ENCODE measurements at places on chromosomes 13 and 19.

- no peak for DNase-seq
Observed at GRCh38 chr13:112708560-112709240, 18.9 kb downstream of the ATP11A start.

DNA sequence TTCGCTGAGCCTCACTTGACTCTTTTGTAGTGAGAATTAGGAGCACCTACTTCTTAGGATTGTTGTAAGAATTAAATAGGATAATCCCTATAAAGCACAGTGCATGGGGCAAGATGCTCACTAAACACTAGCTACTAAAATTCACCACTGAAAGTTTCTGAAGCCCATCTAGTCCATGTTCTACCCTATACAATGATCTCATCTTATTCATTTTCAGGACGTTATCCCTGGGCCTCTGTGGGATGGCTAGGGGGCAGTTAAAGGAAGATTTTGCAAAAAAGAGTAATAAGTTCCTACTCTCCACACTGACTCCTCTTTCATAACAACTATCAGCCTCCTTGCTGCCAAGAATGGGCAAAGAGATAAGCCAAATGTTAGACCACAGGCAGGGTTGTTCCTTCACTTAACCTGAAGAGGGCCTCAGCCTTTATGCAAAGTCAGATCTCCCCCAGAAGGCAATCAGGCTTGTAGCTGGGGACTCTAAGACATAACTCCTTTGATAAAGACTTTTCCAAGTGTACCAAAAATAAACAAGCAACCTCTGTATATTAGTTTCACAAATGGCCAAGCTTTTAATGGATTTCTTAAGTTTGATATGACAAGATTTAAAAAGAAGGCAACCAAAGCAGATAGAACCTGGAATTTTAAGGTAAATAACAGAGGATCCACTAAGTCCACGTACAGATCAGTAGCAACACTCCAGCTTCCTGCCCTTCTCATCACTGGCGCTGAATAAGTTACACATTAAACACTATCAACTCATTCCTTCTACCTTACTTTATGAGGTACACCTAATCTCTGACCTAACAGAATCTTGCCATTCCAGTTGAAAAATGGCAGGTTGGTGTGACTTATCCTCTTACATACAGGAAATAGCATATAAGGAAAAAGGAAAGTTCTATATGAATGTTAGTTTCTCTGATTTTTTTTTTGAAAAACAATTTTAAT, 44.4 kb downstream of the ELF1 start:
- peak; percentile 89 for DNase-seq

- peak; percentile 49 for DNase-seq
Observed at GRCh38 chr19:920051-920864, 3.1 kb downstream of the KISS1R start.

- no peak for DNase-seq
Observed at GRCh38 chr19:5386841-5387240, 46.2 kb upstream of the PTPRS start.

DNA sequence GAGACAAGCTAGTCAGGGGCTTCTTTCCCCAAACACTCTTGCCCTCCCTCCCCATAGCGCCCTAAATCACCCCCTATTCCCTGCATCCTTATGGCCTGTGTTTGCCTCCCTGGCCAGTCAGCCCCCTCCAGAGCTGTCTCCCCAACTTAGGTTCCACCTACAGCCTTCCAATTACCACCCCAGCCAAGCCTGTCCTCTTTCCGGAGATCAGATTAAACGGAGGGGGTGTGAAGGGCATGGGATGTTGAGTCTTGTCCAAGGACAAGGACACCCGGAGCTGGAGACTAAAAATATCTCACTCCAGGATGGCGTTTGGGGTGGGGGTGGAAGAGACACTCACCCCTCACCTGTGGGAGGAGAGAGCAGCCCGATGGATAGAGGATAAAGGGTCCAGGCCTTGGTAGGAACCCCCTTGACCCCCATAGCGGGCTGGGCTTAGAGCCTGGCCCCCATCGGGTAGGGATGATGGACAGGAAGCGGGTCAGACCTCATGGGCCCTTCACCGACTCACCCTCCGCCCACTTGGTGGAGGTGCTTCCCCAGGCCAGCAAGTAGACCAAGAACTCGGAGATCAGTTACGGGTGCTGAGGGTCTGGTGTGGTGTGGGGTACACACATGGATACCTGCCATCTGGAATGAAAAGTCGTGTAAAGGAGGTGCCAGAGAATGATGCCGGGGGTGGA, 6.0 kb downstream of the ZNF865 start:
- DNase-seq = no peak

DNA sequence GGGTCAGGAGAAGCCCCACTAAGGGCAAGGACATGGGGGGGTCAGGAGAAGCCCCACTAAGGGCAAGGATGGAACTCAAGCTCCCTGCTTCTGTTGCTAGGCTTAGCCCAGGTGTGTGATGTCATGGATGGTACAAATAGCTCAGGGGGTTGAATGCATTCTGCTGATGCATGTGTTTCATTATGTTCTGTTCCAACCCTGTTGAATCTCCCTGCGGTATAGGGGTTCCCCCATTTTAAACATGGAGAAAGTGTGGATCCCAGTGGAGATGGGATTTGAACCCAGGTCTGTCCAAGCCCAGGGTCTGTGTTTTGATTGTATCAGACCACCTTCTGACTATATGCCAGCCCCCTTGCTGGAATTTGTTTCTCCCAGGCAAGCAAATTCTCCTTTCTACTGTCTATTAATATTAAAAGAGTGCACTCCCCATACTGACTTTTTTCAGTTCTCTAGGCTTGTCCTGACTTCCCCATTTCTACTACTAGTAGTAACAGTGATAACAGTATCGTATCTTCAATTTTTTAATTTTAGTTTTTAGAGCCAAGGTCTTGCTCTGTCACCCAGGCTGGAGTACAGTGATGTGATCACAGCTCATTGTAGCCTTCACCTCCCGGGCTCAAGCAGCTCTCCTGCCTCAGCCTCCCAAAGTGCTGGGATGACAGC, 6.7 kb downstream of the ZNF865 start:
- no peak for DNase-seq

- DNase-seq = no peak
Observed at GRCh38 chr19:21147540-21147939, 5.7 kb downstream of the ZNF431 start.

DNA sequence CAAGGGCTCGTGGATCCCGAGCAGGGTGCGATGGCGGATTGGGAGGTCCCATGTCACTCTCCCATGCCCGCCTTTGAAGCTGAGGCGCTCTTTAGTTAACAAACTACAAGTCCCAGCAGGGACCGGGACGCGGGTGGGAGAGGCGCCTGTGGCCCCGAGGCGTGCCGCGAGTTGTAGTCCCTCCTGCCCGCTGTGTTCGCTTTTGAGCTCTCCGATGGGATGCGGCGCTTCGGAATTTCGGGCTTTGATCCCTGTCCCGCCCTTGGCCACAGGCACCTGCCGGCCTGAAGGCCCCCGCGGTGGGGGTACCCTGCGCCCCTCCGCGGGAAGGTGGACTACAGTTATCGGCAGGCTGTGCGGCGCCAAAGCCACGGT, 11.0 kb downstream of the CYTH2 start:
- DNase-seq = no peak

DNA sequence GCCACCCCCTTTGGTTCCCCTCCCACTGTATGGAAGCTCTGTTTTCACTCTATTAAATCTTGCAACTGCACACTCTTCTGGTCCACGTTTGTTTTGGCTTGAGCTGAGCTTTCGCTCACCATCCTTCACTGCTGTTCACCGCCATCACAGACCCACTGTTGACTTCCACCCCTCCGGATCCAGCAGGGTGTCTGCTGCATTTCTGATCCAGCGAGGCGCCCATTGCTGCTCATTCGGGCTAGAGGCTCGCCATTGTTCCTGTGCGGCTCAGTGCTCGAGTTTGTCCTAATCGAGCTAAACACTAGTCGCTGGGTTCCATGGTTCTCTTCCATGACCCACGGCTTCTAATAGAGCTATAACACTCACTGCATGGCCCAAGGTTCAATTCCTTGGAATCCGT, 42.7 kb downstream of the ACTN4 start:
- no peak for DNase-seq

DNA sequence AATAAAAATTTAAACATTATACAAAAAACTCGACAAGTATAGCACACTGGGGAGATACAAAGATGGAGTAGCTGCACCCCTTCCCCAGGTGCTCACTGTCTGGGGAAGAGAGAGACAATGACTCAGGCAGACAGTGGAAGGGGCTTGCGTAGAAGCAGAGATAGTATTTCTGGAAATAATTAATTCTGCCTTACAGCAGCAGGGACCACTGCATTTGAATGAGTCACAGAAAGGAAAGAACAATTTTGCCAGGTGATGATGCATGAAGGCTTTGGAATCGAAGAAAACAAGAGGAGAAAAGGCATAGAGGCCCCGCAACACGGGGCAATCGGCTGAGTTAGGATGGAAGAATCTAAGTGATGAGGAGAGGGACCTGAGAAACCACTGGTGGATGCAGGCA, 447.4 kb downstream of the EFNB2 start:
- no peak for DNase-seq

- no peak for DNase-seq
Observed at GRCh38 chr13:62537593-62537992, 1121.9 kb upstream of the PCDH20 start.

- DNase-seq = no peak
Observed at GRCh38 chr19:3748965-3749364, 12.5 kb downstream of the APBA3 start.

DNA sequence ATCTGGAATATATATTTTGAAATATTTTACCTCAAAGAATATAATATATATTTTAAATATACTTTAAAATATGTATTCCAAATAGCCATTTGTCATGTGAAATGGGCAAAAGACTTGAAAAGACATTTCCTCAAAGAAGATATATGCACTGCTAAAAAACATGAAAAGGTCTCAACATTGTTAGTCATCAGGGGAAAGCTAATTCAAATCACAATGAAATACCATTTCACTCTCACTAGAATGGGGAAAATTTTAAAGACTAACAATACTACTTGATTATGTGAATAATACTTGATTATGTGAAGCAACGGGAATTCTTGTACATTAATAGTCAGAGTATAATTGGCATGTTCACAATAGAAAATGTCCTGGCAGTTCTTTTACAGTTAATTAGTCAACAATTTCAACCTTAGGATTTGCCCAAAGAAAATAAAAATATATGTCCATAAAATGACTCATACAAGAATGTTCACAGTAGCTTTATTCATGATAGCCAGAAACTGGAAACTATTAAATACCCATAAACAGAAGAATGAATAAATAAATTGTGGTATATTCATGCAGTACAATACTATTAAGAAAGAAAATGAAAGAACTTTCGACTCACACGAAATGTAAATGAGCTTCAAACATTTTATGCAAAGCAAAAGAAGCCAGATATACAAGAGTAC, 6.8 kb upstream of the KBTBD6 start:
- no peak for DNase-seq

GRCh38 chr19:12995596-12996405, 526 bp downstream of the NFIX start:
- no peak for DNase-seq

- DNase-seq = no peak
Observed at GRCh38 chr13:31154939-31155338, 6.8 kb downstream of the HSPH1 start.

GRCh38 chr19:13824703-13825102, 29.5 kb downstream of the ZSWIM4 start:
- no peak for DNase-seq

- DNase-seq = peak; percentile 52
Observed at GRCh38 chr19:1263188-1263587, 5.9 kb upstream of the CIRBP start.

DNA sequence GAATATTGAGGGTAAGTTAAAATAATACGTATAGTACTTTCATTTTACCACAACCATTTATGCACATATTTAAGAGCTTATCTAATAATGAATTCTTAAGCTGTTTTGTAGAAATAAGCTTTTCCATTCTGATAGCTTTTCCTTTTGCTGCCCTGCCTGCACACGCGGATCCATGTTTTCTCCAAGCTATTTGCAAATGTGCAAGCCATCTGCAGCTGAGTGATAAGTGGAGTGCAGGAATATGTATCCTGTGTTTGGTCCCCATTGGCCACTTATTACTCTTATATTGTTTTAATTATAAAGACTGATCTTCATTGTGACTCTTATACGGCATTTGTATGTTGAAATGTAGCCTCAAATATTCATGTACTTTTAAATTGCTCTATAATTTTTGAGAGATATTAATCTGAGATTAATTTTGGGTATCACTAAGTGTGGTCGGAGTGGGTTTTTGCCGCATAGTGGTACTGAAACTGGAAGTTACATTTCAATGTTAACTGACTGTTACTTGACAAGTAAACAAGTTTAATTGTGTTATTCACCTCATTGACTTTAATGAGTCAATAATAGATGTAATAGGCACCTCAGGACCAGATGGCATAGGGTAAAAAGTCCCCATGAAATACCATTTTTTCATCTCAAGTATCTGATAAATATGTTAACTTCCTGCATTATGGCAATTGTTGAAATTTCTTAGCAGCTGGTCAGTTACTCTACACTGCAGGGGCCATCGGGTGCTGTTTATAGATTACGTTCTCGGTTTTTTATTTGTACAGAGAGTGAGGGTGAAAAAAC, 1567.4 kb downstream of the EFNB2 start:
- DNase-seq = no peak

DNA sequence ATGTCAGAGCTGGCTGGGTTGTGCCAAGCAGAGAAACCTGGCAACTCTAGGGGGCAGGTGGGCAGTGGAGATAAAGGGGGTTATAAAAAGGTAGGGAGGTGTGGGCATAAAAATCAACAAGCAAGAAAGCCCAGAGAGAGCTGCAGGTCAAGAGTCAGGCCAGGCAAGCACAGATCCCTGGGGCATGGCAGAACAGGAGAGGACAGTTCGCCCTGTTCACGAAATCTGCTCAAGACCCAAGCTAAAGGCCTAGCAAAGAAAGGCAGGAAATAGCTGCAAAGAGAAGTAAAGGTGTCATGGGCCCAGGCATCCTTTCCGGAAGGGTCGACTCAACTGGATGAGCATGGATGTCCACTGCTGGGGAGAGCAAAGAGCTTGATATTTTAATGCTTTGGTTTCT, 3.4 kb downstream of the MBNL2 start:
- DNase-seq = peak; percentile 40

GRCh38 chr19:53131085-53131590, 1.6 kb downstream of the ZNF415 start:
- DNase-seq = no peak

DNA sequence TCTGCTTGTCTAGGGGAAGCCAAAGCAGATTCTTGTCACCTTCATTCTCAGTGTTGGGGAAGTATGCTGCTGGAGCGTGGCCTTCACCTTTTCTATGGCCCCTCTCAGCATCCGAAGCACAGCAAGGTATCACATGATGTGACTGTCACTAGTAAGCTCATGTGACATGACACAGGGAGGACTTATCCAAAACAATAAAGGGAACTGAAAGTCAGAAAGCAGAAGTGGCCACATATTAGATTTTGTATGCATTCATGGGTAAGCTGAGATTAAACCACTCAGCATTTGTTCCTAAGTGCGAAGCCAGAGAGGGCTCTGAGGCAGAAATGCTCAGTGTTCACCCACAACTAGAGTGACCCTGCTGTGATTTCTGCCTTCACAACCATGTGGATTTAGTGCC, 72.8 kb upstream of the PCDH8 start:
- DNase-seq = peak; percentile 89

DNA sequence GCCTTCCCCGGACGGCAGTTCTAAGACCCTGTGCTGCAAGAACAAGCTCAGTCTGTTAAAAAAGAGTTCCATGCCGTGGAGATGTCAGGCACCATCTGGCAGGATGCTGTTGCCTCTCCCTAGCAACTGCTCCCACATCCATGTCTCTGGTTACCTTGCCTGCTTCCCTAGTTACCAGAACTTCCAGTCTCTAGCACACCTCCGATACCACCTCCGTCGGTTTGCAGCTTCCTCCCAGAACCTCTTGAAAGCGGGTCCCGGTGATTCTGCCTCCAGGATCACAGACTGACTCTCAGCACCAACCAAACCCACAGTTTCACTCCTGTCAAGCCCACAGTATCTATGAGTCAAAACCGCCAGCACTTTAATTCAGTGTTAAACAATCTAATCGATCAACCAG, 55.4 kb downstream of the KCTD12 start:
- no peak for DNase-seq

All from NAMALWA (cell line).